Stimulated activated CD4-positive, alpha-beta T cell treated with anti-CD3 and anti-CD28 coated beads, Interleukin-2, amount 100 ng/mL, for 24 hours (primary cell): ENCODE measurements at places on chromosomes 7 and 10.

DNA sequence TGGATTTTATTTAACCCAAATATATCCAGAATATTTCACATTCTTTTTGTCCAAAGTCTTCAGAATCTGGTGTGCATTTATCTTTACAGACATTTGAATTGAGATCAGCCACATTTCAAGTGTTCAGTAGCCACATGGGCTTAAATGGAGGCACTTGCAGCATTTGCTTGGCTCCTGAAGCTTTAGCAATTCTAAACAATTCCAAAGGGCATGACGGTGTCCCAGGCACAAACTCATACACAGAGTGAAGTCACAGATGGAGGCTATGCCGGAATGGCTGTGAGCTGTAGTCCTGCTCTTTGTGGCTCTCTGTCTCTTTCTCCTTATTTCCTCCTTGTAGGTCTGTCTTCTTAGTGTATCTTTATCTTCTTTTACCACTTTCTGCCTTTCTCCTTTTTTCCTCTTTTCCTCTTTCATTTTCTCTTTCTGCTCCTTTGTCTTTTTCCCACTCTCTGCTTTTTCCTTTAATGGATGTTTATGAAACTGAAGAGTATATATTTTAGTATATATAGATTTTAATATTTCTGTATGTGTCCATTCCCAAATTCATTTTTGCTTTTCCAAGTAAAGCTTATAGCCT is 7.7 kb downstream of the AGBL3 start:
- no peak for DNase-seq

- no peak for DNase-seq
These were observed 96.4 kb downstream of the CARD11 start for GRCh38 chr7:2947058-2947780.

DNA sequence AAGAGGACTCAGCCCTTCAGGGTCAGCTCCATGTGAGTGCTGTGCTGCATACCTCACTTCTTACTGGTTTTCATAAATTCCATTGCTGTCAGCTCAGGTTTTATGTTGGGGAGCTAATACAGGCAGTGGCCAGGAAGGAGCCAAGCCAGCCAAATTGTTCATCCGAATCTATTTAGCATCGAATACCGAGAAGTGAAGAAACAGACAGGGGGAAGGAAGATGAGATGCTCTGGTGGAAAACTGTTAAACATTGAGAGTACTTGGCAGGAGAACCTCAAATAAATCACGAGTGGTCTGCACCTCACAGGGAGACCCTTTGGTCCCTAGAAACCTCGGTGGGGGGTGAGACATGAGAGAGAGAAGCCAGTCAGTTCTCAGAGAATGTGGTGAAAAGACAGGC is 196.0 kb upstream of the TMEM72 start:
- no peak for DNase-seq

- no peak for DNase-seq
These were observed 109.6 kb downstream of the SRPK2 start for GRCh38 chr7:105278973-105279687.

DNA sequence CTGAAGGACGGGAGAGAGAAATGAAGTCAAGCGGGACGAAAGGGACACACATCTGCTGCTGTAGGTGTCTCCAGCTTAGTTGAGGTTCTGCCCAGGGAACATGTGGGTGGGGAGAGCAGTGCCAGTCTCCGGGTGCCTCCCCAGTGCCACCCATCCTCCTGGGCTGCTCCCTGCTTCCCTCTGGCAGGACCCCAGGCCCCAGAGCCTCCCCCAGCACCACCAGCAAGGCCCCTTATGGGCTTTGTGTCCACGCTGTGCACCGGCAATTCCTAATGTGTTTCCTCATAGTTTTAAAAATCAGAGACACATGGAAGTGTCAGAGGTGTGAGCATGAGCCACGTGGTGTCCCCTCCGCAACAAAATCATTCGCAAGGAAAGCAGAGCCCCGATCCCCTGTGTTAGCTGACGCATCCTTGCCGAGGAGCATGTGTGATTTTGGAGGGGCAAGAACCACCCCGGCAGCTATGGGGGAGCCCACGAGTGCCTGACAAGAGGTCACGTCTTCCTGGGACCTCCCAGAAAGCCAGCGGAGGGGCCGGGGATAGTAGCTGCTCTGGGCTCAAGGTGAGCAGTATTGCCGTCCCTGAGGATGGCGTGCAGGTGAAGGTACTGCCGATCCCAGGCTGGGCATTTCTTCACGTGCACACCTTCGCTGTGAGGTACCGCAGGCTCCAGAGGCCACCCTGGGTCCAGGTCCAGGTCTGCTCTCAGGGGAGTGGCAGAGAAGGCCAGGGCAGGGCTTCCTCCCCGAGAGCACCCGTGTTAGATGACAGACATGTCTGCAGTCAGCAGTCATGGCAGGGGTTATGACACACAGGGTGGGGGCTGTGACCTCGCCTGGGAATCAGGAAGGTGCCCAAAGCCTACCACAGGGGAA is 448.2 kb upstream of the FOXK1 start:
- DNase-seq = no peak

- no peak for DNase-seq
These were observed 4.2 kb upstream of the ACSL5 start for GRCh38 chr10:112369495-112370423.

- no peak for DNase-seq
These were observed 70.2 kb upstream of the CUX1 start for GRCh38 chr7:101747053-101747878.

- no peak for DNase-seq
These were observed 108.9 kb downstream of the NKX6-2 start for GRCh38 chr10:132677096-132677472.

- no peak for DNase-seq
These were observed 42.6 kb downstream of the BAMBI start for GRCh38 chr10:28719789-28720436.
